ENCODE measurements at places on chromosomes 16 and 17.

DNA sequence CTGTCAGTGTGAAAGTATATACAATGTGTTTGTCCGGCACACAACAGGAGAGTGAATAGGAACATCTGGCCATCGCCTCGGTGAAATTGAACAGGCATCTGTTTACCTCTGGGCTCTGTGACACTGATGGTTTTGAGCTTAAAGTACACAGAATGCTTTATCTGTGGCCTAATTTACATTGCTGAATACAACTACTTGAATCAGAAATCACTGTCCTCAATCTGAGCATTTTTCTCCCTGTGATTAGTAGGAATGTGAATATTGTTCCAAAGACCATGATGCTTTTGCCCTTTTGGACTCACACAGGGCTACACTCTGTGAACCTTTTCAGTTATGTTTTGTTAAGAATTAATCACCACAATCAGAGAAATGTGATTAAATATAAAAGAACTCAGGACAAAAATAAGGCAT is 323.0 kb upstream of the TBX2 start:
- H3K4me1 ChIP-seq, result no peaks in the 10 kb centered on the region
- H3K27ac ChIP-seq, result no peak overlapping the region
- no peak for DNase-seq
- peaks cover 4% of the 10 kb centered on the region for H3K36me3 ChIP-seq
- H3K27me3 ChIP-seq, result no peaks in the 10 kb centered on the region
- H3K4me3 ChIP-seq, result no peak overlapping the region

- no peak overlapping the region for H3K27ac ChIP-seq
- no peak overlapping the region for H3K4me3 ChIP-seq
- no peaks in the 10 kb centered on the region for H3K36me3 ChIP-seq
- no peaks in the 10 kb centered on the region for H3K27me3 ChIP-seq
- no peaks in the 10 kb centered on the region for H3K4me1 ChIP-seq
Observed at GRCh38 chr16:56898847-56899246, 33.1 kb upstream of the HERPUD1 start.

DNA sequence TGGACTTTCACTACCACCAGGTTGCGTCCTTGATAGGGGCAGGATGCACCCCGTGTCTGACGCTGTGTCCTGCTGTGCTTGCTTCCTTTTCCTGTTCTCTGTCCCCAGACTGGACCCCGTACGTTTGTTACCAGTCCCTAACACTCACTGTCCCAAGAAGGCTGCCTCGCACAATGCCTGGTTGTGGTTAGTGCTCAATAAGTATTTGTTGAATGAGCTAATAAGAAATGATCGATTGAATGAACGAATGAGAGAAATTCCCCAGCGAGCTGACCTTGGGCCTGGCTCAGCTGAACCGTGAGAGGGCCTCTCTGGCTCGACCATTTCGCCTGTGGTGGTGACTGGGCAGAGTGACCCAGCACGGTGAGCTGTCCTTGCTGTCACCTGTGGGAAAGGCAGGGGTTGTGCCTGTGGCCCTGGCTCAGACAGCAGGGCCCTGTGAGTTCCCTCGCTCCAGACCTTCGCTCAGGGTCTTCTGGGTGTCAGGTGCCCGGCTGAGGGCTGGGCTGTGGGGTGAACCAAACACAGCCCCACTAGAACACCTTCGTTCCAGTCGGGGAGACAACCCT is 20.9 kb downstream of the CMIP start:
- H3K27ac ChIP-seq, result no peak overlapping the region
- H3K4me1 ChIP-seq, result peaks cover 73% of the 10 kb centered on the region
- no peaks in the 10 kb centered on the region for H3K27me3 ChIP-seq
- DNase-seq, result no peak
- no peak overlapping the region for H3K4me3 ChIP-seq

- H3K4me3 ChIP-seq, result no peak overlapping the region
- no peaks in the 10 kb centered on the region for H3K36me3 ChIP-seq
- H3K27me3 ChIP-seq, result no peaks in the 10 kb centered on the region
Observed at GRCh38 chr17:74078363-74078941, 125.0 kb upstream of the RPL38 start.

DNA sequence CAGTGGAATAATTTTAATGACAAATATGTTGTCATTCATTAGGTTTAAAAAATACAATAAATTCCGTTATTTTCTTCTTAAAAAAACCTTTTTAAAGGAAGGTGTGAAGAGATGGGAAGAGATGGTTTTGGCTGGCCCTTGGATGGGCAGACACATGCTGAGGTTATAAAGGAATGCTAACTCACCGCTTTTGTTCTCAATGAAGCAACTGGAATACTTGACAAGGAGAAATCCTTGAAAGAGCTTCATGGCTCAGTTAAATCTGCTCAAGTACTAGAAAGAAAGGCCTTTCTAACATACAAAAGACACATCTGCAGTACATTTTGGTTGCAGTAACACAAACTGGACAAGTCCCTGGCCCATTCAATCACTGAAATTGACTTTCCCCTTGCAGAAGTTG is 158.3 kb upstream of the KCNJ16 start:
- no peaks in the 10 kb centered on the region for H3K36me3 ChIP-seq
- H3K27me3 ChIP-seq, result no peaks in the 10 kb centered on the region
- no peak overlapping the region for H3K27ac ChIP-seq
- no peaks in the 10 kb centered on the region for H3K4me1 ChIP-seq
- no peak for DNase-seq
